ENCODE measurements at places on chromosomes 16 and 17. TPM values are rescaled to one million over a fixed set of nuclear protein-coding genes. Genes with fewer than 3 reads are reported as not detected.

The GPR179 gene
- 3.2 TPM for total RNA-seq

The CMTM1 gene
- 4.5 TPM for total RNA-seq

The SULT1A1 gene
- 73.9 TPM for total RNA-seq

The METTL26 gene
- total RNA-seq = 73.3 TPM

The RMI2 gene
- total RNA-seq = 5.9 TPM

The MRPL58 gene
- 13.0 TPM for total RNA-seq

Measured in spinal cord (tissue), 10 donors.